Activated CD8-positive, alpha-beta T cell treated with anti-CD3 and anti-CD28 coated beads for 36 hours (primary cell): ENCODE measurements at places on chromosomes 1 and 21. TPM values are rescaled to one million over a fixed set of nuclear protein-coding genes. Genes with fewer than 3 reads are reported as not detected.

Gene HAPLN2
- total RNA-seq = not detected

Gene KCNC4
- total RNA-seq = 12.2 TPM

Gene MROH7
- 0.11 TPM for total RNA-seq

Gene LRRC53
- not detected for total RNA-seq

DNA sequence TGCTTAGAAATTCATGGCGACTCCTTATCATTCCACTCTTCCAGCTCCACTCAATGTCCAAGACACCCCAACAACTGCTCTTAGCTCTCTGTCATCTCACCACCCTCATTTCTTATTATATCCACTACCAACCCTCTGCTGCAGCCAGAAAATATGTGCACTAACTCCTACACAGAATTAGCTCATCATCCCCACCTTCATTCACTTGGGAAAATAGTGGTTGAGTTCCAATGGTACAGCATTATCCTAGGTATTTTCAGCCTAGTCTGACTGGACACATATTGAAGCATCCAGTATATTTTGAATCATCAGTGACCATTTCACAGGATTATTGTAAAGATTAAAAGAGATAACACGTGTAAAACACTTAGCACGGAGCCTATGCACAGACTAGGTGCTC, 16.7 kb upstream of the VSIG8 start:
- no peak for DNase-seq

- DNase-seq = no peak
Observed at GRCh38 chr1:180947901-180948640, 35.4 kb downstream of the KIAA1614 start.

GRCh38 chr1:209809611-209810010, 3.7 kb upstream of the IRF6 start:
- no peak for DNase-seq

DNA sequence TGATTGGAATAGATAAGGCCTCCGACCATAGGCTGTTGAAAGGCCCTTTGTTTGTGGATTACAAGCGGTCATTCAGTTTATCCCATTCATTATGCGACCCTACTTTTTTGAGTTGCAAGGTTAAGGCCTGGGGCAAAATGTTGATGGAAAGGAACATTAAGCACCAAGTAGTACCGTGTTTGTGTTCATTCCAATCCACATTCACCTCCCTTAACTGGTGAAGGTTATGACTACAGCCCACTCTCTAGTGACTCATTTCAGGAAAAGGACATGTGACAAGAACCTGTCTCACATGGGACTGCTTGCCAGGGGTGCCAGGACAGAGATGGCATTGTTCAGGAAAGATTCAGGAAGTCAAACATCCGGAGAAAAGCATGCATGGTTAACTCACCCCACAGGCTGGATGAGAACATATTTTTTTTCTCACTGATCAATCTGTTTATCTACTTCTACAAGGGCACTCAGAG, 81.6 kb downstream of the CD58 start:
- DNase-seq = no peak

GRCh38 chr1:162877412-162877811, 16.4 kb upstream of the CCDC190 start:
- DNase-seq = no peak

- DNase-seq = peak; percentile 38
Observed at GRCh38 chr21:44087426-44088400, 19.5 kb upstream of the PWP2 start.

GRCh38 chr1:109396513-109396839, 1.2 kb downstream of the SORT1 start:
- no peak for DNase-seq
